ENCODE measurements at places on chromosomes 11 and 22.

DNA sequence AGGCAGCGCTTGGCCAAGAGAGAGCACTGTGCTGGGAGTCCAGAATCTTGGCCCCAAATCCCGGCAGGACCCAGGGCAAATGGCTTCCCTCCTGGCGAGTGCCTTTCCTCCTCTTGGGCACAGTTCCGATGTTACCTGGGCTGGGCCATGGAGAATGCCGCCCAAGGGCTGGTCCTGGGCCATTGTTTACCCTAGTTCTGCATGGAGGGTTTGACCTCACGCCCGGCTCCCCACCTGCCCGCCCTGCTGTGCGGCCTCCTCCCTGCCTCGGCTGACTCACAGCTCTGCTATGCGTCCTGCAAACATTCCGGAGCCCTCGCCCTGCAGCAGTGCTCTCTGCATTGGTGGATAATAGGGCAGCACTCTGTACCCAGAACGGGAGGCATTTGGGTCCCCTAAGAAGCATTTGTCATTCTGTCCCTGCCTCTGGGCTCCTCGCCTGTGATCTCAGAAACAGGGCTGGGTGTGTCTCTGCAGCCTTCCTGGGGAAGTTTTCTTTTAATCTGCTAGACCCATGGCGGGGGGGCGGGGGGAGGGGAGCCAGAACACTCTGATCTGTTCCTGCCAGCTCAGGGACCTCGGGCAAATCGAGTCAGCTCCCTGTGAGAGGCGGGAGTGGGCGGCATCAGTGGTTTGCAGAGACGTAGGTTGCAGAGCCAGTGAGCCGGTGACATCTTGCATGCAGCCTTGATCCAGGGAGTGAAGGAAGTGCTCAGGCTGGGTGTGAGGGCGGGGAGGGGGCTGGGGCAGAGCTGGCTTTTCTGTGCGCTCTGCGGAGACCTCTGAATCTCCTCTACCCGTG is 32.9 kb upstream of the SMIM38 start:
- peak; percentile 21 for DNase-seq

- no peak for DNase-seq
These were observed 1.3 kb downstream of the PACSIN2 start for GRCh38 chr22:43013355-43014315.

- DNase-seq: no peak
These were observed 505 bp downstream of the FAM227A start for GRCh38 chr22:38655519-38656255.

GRCh38 chr11:64291752-64292459 is 804 bp downstream of the KCNK4 start:
- DNase-seq: no peak

- DNase-seq: no peak
These were observed 20.2 kb downstream of the RASD2 start for GRCh38 chr22:35560824-35561223.

GRCh38 chr22:19554834-19555404 is 30.7 kb upstream of the CLDN5 start:
- DNase-seq: no peak

DNA sequence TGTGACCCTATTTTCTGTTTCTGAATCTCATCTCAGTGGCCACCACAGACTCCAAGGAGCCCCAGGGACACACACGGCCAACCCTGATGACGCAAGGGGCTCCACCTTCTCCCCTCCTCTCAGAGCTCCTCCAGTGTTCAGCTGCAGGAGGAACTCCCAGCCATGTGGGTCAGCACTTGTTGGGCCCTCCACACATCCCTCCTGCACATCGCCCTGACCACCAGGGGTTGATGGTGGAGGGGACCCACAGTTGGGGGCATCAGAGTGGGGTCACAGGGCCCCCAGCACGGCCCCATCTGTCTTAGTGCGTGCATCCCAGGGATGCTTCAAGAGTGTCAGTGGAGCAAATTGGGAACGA is 499.6 kb downstream of the BRD1 start:
- no peak for DNase-seq

DNA sequence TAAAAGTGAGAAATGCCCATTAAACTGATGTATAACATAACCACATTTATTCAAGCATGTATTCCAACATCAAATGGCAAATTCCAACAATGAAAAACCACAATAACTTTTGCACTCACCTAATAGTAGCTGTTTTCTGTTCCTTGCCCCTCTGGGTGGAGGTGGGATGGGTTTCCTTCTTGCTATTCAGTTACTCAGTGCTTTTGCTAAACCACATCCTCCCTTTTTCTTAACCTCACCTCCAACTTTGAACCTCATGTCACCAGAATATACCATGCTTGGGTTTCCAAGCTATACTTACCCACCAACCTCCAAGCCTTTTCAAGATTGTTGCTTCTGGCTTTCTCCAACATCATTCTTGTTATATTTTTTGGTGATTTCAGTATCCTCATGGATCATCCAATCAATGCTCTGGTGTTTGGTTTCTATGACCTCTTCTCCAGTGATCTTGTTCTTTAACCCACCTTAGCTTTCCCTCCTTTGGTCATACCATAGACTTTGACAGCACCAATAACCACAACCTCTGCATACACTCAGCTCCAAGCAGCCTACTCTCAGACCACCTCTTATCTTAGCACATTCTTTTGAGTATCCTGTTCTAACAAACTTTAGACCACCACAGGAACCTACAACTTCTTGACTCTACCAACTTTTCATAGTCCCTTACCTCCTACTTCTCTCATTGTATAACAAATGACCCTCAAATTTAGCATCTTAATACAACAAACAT is 3.2 kb upstream of the CCDC15 start:
- DNase-seq: no peak

DNA sequence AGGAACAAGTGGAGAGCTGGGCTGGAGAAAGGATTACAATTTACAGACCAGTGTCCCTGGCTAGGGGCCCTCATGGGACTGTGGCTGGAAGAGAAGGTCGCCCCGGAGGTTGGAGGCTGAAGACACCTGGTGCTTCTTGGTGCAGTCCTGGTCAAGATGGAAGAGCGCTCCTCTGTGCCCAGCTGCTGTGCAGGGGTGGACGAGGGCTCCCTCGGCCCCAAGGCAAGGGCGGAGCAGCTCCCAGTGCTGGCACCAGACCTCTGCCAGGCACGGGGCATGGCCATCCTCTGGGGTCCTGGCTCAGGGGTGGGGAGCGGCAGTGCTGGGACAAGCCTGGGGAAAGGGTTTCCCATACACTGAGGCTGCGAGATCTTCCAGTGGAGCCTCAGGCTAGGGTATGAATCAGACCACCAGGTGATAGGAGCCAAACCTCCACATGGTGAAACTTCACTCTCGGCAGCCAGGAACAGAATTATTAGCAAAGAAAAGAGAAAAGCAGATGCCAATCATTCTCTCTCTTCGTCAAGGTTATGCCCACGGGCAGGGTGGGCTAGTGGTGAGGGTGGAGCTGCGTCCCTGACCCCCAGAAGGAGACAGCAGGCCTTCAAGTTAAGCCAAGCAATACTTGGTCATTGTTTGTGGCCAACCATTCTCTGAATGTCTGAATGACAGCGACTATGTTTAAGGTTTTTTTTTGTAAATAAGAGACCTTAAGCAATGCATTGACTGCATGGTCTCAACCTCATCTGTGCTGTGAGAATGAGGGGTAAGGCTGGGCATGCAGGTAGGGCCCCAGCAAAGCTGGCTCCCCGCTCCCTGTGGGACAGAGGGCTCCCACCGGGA is 32.1 kb downstream of the PPM1F start:
- DNase-seq: no peak

DNA sequence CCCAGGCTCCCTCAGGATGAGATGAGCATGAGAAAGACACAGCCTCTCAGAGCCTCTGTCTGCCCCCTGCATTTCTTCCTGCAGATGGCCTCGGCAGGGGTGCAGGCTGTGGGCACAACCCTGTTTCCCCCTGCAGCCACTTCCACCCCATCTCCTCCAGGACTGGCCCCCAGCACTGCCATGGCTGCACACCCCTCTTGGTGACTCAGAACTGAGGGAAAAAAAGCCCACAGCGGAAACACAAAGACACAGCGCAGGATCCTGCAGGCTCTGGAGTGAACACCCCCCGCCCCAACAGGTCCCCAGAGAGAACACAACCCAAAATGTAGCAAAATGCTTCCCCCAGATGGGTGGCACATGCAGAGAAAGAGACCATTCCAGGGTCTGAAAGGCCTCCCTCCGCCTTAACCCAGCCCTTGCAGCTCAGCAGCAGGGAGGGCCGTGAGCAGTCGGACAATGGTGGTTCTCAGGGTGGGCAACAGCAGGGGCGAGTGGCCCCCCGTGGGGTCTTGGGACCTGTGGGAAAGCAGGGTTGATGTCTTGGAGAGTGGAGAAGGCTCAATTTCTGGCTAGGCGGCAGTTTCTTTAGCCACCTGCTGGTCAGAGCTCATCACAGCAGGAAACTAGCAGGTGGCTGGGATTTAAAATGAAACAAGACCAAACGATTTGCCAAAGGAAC is 8.0 kb downstream of the TUBGCP6 start:
- no peak for DNase-seq

GRCh38 chr11:71502871-71503435 is 24.1 kb upstream of the KRTAP5-7 start:
- no peak for DNase-seq

- no peak for DNase-seq
These were observed 7.0 kb downstream of the GTF2H1 start for GRCh38 chr11:18329196-18329870.

- DNase-seq: no peak
These were observed 2.9 kb downstream of the THYN1 start for GRCh38 chr11:134250246-134250645.

DNA sequence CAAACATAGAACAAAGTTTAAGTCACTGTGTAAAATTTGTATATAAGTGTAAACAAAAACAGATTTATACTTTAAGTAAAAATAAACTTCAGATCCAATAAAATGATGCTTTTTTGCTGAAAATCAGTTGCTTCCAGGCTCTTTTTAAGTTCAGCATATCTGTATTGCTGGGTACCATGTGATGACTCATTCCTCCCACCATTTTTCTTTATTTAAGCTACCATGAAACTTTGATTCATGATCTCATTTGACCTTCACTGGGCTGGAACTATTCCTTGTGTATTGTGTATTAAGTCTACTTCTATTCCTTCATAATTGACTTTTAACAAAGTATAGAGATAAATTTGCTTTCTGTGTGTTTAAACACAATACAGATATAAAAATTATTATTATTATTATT is 46.3 kb upstream of the RRM1 start:
- DNase-seq: no peak

DNA sequence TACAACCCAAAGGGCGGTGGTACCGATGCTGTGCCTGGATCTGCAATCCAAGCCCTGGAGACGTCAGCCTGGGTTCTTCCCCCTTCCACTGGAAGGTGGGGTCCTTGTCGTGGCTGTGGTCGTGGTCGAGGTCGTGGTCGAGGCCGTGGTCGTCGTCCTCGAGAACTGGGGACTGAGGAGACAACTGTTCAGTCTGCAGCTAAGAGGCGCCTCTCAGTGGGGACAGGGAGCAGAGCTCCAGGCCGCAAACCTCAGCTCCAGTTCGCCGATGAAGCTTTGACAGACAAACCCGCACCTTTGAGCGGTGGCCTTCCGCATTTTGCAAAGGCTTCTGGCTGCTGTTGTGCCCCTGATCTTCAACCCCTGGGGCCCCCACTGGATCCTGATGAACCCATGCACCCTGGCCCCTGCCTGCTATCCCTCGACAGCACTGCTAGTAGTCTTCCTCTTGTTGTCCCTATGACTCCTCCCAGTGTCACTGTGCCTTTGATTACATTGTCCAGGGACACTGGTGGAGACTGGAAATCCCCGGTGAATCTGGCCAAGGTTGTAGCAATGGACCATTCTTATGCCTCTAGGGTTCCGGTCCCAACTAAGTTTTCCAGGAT is 1.5 kb downstream of the KDM4F start:
- DNase-seq: no peak

- no peak for DNase-seq
These were observed 30.6 kb upstream of the NOX4 start for GRCh38 chr11:89521792-89522191.

- peak; percentile 3 for DNase-seq
These were observed 13.2 kb upstream of the OR4C12 start for GRCh38 chr11:49995565-49995964.

DNA sequence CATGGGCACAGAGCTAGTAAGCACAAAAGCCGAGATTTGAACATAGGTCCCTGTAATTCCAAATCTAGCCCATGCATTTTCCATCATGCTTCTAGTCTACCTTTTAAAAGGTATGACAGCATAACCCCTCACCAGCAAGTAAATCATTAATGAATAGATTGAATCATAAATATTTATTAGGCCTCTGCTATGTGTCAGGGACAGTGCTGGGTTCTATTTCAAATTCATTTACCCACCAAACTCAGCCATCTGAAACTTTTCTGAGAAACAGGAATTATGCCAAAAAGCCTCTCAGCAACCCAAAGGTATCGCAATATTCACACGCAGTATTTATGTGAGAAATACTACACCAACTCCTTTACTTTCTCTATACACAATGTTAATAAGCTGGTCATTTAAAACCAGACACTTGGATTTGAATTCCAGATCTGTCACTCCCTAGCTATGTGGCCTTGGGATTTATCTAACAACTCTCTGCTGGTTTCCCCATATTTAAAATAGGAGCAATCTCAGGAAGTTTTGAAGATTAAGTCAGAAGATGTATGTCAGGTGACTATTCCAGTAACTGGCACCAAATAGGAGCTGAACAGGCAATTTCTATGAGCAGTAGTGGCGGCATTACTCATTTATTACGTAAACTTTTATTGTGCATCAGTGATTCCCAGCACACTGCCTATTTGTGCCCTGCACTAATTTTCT is 191.4 kb downstream of the TENM4 start:
- DNase-seq: no peak

DNA sequence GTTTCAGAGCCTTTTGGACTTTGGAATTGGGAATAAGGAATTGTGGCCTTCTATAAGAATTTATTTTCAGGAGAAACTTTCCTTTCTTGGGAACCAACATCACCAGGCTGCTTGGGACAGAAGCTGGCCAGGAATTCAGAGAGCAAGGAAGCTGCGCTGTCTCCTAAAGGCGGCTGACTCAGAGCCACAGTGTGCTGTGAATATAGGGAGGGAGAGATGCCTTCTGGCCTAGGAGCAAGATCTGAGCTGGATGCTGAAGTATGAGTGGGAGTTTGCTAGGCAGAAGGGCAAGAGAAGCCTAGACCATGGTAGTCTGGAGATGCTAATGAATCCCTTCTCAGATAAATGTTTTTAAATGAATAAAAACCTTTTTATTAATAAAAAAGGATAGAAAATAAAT is 213.7 kb upstream of the TBCEL start:
- DNase-seq: no peak

GRCh38 chr11:58621586-58622262 is 741 bp upstream of the CNTF start:
- no peak for DNase-seq

- no peak for DNase-seq
These were observed 7.3 kb upstream of the TEAD1 start for GRCh38 chr11:12666915-12667314.

- no peak for DNase-seq
These were observed 8.8 kb upstream of the OR9I1 start for GRCh38 chr11:58134151-58134550.

GRCh38 chr11:1628506-1629325 is 859 bp upstream of the KRTAP5-5 start:
- DNase-seq: no peak

GRCh38 chr11:126341760-126342161 is 13.7 kb upstream of the ST3GAL4 start:
- DNase-seq: no peak

All from fibroblast of the conjunctiva (primary cell).